ENCODE measurements at places on chromosomes 12 and 14.

DNA sequence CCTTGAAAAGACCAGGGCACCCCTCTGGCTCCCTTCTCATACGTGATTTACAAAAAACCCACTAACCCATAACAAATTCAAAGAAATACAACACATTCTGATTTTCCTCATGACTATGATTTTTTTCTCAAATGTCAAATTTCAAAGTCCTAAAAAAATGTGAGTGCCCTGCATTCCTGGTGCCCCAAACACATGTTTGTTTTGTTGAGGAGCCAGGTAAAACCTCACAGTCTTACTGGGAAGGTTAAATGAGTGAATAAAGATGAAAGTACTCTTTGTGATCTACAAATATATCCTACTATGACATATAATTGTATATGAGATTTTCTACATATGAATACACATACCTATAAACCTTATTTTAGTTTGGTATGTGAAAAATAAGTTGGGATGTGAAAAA is 30.7 kb downstream of the TPH2 start:
- no peak for DNase-seq

GRCh38 chr14:74405663-74406062 is 20.3 kb downstream of the SYNDIG1L start:
- no peak for DNase-seq

DNA sequence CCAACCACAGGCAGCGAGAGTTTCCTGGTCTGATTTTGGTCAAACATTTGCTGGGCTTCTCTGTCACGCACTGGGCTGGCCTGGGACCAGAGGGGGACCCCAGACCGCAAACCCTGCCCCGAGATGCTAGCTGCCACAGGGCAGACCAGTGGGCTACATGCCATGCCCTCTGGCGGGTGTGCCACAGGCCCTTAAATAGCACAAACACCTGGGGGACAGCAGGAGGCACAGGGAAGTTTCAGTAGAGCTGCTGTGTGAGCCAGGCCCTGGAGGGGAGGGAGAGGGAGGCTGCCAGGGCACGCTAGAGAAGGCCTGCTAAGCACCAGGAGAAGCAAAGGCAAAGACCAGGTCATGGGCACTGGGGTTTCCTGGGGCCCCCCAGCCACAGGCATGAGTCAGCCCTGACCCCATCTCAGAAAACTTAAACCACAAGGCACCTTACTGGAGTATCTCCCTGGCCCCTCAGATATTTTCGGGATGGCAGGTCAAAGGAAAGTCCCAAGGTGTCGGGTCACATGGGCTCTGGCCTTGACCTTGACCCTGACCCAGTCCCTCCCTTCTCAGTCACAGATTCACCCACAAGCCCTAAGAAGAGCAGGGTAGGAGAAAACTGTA is 29.2 kb downstream of the ITPK1 start:
- DNase-seq = no peak

DNA sequence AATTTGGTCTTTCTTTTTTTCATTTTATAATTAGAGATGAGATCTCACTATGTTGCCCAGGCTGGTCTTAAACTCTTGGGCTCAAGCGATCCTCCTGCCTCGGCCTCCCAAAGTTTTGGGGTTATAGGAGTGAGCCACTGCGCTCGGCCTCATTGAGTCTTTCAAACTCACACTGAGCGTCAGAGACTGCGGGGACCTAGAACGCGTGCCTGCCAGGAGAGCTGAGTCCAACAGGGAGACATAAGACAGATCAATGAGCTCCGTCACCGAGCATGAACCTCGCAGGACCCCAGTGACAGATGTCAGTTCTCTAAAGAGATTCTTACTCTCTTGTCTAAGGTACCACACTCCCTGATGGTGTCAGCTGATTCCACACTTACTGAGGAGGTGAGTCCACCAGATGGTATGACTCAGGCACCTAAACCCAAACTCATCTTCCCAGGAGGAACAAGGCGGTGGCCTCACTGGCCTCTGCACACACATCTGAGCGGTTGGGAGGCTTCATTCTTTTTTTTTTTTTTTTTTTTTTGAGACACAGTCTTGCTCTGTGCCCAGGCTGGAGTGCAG is 58.9 kb downstream of the CCDC88C start:
- DNase-seq = no peak

DNA sequence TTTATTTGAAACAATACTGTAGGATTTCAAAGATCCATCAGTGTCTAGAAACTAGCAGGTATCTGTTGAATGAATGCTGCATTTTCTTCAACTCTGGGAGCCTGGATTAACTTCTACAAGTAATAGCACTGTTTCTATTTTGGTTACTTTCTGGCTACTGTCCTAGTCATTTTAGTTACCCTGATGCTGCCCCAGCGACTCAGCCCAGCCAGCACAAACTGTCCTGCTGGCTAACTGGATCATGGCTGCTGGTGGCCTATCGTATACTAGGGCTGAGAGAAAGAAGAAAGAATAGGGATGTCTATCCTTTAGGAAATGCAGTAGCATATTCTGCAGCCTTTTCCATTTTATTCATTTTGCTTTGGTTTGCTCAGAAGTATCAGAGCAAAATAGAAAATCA is 53.9 kb downstream of the NTN4 start:
- DNase-seq = no peak
